ENCODE measurements at places on chromosomes 16 and 17. TPM values are rescaled to one million over a fixed set of nuclear protein-coding genes. Genes with fewer than 3 reads are reported as not detected.

The NR1D1 gene
- total RNA-seq: 5.3 TPM

The PRSS33 gene
- total RNA-seq: 1.2 TPM

The MFAP4 gene
- 80.3 TPM for total RNA-seq

The TNFSF12 gene
- total RNA-seq: 11.6 TPM

The SLC6A2 gene
- total RNA-seq: 1.6 TPM

The NGFR gene
- 12.1 TPM for total RNA-seq

The CBLN1 gene
- total RNA-seq: 0.23 TPM

The PRR14 gene
- 18.8 TPM for total RNA-seq

The TBX6 gene
- total RNA-seq: 1.1 TPM

The ARRB2 gene
- total RNA-seq: 21.9 TPM

The CRYM gene
- total RNA-seq: 6.1 TPM

The CDH11 gene
- total RNA-seq: 230 TPM

The CSH1 gene
- total RNA-seq: not detected

The ZNF598 gene
- 20.9 TPM for total RNA-seq

The ABCC11 gene
- 0.23 TPM for total RNA-seq

The NTN3 gene
- total RNA-seq: 13.0 TPM

The HSF4 gene
- total RNA-seq: 5.6 TPM

The RNF112 gene
- 4.1 TPM for total RNA-seq

The TP53TG3C gene
- total RNA-seq: not detected

The SPATA32 gene
- 0.12 TPM for total RNA-seq

The BRICD5 gene
- 5.4 TPM for total RNA-seq

The CBX4 gene
- total RNA-seq: 19.4 TPM

The RHBDF1 gene
- total RNA-seq: 36.4 TPM

The SLC12A3 gene
- total RNA-seq: 58.9 TPM

The CMTM2 gene
- 0.93 TPM for total RNA-seq

The NPIPB6 gene
- total RNA-seq: 2.4 TPM

The C16orf96 gene
- total RNA-seq: 0.12 TPM

The ZNF624 gene
- total RNA-seq: 10.6 TPM

The TNS4 gene
- total RNA-seq: 0.35 TPM

The SCNN1B gene
- total RNA-seq: 15.6 TPM

The CCL7 gene
- not detected for total RNA-seq

The LYRM9 gene
- 18.2 TPM for total RNA-seq

The PDIA2 gene
- 0.47 TPM for total RNA-seq

The SLC47A2 gene
- total RNA-seq: 6.2 TPM

The FBXO39 gene
- not detected for total RNA-seq

The ADAM11 gene
- 3.0 TPM for total RNA-seq

The NAGLU gene
- total RNA-seq: 33.8 TPM

The PYY gene
- not detected for total RNA-seq

The KRT32 gene
- not detected for total RNA-seq

The GUCY2D gene
- 0.23 TPM for total RNA-seq
